ENCODE measurements at places on chromosomes 2 and 18.

DNA sequence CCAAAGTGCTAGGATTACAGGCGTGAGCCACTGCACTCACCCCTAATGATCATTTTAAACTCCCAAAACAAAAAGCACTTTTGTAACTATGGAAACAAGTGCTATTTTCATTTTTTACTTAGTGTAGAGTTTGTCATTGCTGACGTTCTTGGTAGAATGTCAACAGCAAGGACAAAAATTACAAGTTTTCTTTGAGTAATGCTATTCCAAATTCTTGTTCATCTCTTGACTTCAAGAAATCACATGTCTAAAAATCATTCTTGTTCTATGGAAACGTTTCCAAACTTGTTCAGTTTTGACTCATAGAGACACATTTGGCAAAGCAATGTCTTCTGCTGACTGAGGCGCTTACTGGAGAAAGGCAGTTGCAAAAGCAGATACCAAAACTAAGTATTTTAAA lies 82.6 kb downstream of the MBP start:
- DNase-seq: no peak

DNA sequence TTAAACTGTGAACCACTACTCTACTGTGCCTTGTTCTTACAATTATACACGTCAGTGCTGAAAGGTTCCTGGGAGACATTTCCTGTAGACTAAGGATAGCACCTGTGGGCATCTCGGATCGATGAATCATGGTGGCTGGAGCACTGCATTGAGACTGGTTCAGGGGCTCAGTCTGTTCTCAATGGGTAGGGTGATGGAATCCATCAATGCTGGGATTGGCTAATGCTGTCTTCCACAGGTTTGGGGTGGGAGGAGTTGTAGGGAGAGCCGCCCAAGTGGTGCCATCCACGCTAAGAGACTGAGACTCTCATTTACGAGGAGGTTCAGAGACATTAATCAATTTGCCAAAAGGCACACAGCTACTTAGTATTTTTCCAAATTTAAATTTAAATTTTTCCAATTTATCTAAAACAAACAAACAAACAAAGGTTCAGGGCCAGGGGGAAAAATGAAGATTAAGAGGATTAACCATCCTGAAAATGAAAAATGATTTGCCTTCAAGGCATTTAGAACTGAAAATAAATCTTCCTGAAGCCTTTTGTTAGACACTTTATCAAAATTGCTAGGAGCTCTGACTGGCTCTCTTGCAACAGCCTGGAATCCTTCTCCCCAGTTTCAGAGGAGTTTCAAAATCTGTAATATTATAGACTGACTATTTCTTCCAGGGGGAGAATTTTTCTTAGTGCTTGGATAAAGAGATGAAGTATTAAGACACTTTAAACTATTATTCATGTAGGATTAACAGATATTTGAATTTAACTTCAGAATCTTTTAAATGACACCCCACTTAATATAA lies 359.2 kb downstream of the TGIF1 start:
- no peak for DNase-seq

DNA sequence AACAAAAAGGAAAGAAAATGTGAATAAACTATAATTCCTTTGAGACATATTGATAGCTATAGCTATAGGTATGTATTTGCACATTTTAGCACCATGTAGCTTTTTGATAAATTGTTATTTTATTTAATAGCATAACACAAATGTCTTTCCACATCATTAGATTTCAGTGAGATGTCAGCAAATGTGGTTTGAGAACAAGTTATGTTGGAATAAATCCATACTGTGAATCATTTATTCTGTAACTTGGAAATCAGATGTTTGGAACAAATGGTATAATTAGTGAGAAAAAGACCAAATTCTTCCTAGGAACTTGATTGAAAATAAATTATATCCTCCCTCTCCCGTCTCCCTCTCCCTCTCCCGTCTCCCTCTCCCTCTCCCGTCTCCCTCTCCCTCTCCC lies 62.8 kb downstream of the NABP1 start:
- no peak for DNase-seq

DNA sequence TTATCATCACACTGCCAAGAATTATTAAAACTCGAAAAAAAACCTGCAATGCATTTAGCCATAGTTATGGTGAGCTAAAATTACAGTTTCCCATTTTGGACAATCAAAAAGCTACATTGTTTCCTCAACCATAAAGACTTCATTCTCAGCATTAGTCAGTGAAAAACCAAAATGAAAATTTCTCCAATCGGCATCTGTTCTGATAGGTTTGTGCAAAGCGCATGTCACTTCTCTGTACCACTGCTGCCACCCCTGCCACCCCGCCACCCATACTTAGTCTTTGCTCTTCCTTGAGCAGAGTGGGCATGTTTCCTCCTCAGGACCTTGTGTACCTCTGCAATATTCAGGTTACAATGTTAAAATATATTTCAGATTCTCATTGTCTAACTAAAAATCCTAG lies 7.1 kb upstream of the ZBTB14 start:
- no peak for DNase-seq

DNA sequence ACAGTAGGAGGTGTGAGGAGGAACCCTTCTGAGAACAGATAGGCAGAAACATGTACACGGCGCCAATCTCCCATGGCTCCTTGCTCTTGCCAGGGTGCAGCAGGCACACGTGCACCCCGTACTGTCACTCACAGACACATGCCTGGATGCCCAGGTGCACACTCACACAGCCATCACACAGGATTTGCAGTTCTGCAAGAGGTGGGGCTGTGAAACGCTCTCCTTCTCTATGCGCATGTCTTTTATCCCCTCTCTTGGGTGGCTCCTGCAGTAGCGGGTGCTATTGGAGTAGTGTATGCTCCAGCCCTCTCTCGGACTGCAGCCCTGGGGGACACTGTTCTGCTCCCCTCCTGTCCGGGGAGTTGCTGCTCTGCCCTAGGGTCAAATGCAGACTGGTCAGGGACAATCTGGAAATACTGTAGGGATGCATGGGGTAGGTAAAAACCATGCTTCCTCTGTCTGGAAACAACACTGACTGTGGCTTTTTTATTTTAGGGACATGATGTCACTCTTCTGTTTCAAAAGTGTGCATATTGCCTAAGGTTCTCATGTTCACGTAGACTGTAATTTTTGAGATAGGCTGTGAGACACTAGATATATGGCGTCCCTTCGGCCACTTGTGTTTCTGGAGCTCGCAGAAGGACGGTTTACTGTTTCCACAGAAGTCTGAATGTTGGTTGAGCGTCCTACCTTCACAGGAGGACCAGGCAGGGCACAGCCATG lies 118.5 kb downstream of the PRKCE start:
- no peak for DNase-seq

DNA sequence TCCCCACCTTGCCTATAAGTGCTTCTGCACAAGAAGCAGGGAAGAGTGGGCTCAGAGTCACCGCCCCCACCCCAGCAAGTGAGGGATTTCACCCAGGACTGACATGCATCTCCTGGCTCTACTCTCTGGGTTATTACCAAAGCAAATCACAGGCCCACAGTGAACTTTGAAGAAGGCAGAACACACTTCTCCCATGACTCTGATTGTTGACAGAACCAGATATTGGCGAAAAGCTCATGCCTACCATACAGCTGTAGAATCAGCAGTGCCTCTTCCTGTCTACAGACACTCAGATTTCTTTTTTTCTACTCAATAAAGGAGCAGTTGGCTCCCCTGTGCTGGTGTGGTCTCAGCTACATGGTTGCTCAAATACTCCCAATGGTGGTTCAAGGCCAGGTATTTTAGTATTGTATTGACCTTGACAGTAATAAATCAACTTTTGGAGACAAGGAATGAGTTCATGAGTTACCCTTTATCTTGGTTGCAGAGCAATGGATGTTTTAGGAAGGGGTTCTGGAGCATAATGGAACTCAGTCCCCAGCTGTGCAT lies 512.9 kb upstream of the ID2 start:
- DNase-seq: no peak

DNA sequence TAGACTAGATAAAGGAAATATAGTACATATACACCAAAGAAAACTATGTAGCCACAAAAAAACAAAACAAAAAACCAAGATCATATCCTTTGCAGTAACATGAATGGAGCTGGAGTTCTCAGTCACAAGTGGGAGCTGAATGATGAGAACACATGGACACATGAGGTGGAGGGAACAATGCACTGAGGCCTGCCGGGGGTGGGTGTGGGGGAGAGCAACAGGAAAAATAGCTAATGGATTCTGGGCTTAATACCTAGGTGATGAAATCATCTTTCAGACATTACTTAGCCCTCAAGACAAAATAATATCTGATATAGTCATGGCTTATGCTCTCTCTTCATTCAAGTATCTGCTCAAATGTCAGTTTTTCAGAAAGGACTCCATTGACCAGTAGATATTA lies 930.6 kb downstream of the LRP1B start:
- DNase-seq: no peak

All from midbrain (tissue), 1 donor.